ENCODE measurements at places on chromosomes 11 and 22.

DNA sequence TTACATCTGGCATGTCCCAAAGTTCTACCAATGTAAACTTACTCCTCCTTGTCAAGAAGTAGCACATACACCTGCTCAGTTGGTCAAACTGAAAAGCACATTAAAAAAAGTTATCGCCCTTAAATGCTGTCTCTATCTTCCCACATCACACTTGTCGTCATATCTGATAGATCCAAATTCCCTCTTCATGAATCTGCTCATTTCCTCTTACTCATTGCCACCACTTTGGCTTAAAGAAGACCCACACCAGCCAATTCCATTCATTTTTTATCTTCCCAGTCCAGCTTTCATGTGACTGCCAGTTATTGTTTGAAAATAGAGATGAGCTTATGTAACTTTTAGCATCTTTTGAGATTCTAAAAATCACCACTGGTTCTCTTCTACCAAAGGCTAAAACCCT is 305.9 kb upstream of the MTNR1B start:
- DNase-seq = no peak

DNA sequence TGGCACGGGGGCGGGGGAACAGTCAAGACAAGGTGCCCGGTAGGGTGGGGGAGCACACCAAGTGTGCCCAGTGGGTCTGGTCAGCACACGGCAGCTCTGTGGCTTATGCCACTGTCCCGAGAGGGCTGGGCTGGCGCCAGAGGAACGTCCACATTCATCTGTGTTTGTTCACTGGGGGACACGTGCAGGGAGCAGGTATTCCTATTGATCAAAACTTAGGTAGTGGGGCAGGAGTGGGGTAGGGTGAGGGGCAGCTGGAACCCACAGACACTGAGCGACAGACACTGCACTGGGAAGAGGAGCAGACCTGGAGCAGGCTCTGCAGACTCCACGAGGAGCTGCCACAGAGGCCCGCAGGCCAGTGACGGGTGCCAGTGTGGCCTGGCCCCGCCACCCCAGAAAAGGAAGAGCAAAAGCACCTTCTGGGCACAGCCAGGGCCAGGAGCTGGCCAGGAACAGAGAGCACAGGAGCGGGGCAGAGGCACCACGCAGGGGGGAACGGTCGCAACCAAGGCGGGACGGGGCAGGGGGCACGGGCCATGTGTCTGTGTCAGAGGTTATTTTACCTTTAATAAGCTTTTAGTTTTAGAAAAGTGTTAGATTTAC is 2.1 kb upstream of the MOB2 start:
- DNase-seq = no peak

DNA sequence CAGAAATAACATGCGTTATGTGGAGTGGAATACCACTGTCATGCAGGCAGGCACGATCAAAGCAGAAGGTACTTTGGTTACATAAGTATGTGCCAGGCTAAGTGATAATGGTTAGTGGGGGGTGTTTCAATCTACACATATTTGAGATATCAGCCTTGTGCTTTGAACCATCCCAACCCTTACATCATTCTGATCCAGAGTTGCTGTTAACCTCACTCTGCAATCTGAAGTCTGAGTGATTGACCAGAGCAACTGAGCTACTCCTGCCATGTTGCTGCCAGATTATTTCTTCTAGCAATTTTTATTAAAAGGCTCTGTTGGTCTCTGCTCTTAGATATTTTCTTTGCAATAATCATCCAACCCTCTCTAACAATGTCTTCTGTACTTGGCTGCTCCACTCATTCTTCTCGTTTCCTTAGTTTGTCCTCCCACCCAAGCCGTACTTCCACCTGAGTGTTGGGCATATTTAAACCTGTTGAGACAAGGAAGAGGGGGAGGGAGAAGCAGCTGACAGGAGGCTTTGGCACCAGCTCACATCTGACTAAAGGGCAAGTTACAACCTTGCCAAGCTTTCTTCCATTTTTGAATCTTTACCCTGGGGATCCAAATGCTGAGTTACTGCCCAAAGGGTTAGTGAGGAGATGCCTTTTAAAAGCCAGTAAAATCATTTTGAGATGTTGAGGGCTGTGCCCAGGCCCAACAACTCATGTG is 114.1 kb upstream of the SESN3 start:
- no peak for DNase-seq

DNA sequence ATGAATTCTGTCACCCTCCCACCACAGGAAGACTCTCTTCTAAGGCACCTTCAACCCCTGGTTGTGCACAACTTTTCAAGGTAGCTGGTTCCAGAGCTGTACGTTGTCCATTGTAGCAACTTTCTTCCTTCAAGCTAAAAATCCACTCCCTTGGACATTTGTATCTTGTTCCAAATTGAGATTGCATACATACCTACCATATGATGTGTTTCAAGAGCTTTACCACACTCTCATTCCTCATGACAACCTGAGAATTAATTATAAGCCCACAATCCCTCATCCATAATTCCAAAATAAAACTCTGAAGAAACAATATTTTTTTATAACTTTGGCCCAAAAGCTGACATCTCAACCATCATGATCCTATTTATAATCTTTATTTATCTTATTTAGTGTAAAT is 3.0 kb downstream of the OR52W1 start:
- no peak for DNase-seq

DNA sequence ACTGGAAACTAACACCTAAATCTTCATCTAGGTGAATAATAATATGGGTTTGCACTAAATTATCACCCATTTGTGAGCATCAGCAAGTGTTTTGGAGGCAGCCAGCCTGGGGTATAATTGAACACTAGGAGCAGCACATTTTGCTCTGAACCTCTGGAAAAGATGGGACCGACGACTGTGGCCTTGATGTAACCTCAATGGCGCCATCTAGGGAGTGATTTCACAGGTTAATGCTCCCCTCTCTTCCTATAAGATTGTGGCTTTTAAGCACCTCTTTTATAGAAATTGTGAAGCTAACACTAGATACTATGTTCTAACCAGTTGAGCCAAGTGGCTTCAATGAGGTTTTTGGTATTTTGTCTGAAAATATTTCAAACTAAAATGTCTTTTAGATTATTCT is 203.7 kb downstream of the NELL1 start:
- no peak for DNase-seq

- no peak for DNase-seq
These were observed 68.0 kb downstream of the RSF1 start for GRCh38 chr11:77752516-77752915.

GRCh38 chr22:38144025-38144405 is 33.5 kb upstream of the BAIAP2L2 start:
- no peak for DNase-seq

GRCh38 chr22:38699143-38699542 is 1.6 kb downstream of the JOSD1 start:
- DNase-seq = no peak

- DNase-seq = peak; percentile 95
These were observed 19.6 kb upstream of the CARD10 start for GRCh38 chr22:37538590-37539357.

DNA sequence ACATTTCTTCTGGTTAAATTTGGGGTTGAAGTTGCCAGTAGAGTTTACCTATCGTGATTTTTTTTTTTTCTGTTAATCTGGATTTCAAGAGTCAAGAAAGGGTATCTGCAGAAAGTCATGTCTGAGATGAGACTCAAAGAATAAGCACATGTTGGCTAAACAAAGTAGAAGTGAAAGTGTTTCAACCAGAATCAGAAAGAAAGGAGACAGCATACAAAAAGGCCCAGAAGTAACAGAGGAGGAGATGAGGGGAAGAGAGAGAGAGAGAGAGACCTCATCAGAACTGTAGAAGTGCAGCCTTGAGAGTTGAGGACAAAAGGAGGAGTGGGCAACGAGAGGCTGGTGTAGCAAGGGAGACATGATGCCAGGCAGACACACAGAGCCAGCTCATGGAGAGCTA is 54.9 kb downstream of the SVIP start:
- DNase-seq = no peak

DNA sequence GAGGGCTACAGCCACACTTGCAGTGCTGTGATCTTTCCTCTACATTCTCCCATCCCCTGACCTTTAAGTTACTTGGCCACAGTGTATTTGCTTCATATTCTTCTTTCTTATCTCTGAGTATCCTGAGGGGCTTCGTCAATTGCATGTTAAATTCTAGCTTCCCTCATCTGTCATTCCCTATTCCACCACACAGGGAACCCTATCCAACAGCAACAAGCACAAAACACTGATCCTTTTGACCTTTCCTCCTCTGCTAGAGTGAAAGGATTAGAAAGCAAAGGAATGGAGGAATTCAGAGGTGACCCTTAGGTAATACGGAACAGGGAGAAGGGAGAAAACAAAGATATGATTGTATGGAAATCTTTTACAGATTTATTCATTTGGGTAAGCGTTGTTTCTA is 1061.7 kb upstream of the TENM4 start:
- DNase-seq = no peak

DNA sequence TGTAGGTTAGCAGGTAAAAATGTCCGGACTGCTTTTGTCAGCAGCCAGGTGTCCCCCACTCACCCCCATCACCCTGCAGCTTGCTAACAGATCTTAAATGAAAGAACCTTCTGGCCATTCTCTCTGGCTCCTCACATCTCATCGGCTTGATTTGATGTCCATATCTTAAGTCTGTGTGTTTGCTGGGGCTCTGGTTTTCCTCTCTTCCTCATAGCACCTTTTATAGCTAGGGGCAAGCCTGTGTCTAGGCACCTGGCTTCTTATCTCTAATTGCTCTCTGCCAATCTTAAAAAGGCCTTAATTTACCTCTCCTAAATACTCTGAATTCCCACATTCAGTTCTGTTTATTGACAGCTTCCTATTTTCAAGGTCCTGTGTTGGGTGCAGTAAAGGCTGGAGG is 72.0 kb downstream of the ARHGAP42 start:
- no peak for DNase-seq

DNA sequence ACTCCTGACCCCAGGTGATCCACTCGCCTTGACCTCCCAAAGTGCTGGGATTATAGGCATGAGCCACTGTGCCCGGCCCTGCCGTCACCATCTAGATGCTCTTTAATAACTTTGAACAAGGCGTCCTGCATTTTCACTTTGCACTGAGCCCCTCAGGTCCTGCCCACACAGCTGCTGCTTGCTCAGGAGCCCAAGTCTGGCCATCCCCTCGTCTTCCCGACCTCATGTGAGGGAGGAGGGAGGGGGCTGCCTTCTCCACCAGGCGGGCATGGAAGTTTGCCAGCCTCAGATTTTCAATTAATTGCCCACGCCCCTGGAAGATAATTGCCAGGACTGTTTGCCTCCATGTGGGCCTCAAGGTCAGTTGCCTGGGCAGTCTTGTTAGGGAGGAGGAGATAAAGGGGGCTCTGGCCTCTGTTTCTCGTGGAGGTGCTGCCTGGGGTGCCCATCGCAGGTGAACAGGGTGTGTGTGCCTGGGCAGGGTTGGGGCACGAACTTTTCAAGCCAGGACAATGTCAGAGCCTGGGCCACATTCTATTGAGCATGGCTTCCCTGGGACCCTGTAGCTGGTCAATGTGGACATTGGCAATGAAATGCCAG is 27.9 kb upstream of the MYEOV start:
- no peak for DNase-seq

DNA sequence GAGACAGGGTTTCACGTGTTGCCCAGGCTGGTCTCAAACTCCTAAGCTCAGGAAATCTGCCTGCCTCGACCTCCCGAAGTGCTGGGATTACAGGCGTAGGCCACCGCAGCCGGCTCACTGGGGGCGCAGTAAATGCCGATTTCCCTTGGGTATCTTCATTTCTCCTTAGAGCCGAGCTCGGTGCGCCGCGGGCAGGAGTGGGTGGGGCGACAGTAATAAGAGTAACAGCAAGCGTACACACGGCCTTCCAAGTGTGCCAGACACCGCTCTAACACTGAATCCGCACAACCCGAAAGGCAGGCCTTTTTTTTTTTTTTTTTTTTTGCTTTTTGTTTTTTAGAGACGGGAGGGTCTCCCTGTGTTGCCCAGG is 500 bp upstream of the ADSL start:
- peak; percentile 83 for DNase-seq

DNA sequence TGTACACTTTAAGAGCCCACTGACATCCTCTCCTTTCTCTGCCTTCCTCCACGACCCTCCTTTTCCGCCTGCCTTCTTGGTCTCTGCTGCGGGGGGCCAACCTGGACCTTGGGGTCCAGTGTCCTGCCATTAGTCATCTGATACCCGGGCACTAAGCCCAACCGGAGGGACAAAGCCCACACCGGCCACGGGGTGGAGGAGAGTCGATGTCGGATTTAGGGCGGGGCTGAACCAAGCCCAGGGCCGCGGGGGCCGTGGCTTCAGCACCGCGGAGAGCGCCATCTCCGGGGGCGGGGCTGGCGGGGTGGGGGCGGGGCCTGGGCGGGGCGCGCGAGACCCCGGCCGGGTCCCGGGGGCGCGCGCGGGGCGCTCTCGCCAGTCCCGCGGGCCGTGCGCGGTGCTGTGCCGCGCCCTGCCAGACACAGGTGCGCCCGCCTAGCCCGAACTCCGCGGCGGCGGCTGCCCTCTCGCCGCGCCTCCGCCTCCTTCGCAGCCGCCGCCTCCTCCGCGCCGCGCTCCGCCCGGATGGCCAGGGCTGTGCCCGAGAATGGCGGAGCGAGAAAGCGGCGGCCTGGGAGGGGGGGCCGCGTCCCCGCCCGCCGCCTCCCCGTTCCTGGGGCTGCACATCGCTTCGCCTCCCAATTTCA is at the start of gene MAPK8IP1:
Gene MAPK8IP1, plus strand, starts transcription at position 378 of the 647 bp plus-strand sequence. Its CDS starts 170 bp downstream, at position 548.
- DNase-seq = peak; percentile 83

DNA sequence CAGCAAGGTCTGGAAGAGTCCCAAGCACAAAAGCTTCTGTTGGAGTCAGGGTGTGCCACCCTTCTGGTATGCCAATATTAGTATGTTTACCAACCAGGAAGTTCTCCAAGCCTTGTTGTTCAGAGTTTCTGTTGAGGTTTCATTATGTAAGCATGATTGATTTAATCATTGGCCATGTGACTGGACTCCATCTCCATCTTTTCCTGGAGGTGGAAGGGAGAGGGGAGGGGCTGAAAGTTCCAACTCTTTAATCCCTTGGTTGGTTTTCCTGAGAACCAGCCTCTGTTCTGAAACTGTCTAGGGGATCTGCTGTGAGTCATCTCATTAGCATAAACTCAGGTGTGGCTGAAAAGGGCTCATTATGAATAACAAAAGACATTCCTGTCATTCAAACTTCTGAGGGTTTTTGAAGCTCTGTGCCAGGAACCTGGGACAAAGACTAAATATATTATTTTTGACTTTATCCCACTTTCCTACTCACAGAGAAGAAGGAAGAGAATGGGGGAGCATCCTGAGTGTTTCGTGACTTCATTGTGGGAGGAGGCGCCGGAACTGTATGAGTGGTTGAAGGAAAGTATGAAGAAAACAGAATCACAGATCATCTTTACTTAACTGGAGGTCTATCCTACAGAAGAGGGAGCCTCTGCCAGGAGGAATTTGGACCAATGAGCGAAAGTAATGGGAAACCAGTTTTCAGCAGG is 138.2 kb downstream of the NECTIN1 start:
- no peak for DNase-seq

- DNase-seq = no peak
These were observed 9.4 kb downstream of the KIAA0930 start for GRCh38 chr22:45231293-45231692.

DNA sequence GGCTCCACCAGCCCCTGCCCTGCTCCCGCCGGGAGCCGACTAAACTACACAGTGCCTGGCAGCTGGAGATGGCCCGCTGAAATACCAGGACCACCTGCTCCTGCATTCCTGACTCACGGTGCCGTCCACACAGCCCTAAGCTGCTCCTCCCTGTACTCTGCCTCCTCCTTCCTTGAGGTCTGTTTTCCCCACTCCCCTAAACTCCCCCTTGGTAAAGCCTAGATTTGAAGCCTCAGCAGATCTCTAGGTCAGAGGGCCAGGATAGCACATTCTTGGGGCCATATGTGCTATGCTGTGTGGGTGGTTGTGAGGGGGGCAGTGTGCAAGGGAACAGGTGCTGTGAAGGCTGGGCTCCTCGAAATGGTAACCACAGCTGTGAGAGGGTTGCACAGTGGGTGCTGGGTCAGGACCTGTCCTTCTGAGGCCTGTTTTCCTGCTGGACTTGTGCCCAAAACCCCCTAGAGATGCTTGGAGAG is 9.7 kb downstream of the LRFN4 start:
- DNase-seq = no peak

Data from activated CD8-positive, alpha-beta memory T cell treated with anti-CD3 and anti-CD28 coated beads for 24 hours (primary cell).